ENCODE measurements at places on chromosomes 1 and 21.

GRCh38 chr1:197598935-197599334, 176.3 kb downstream of the DENND1B start:
- no peak for DNase-seq
- no peaks in the 10 kb centered on the region for H3K36me3 ChIP-seq
- H3K27me3 ChIP-seq = no peaks in the 10 kb centered on the region
- peaks cover 2% of the 10 kb centered on the region for H3K4me1 ChIP-seq
- H3K27ac ChIP-seq = no peak overlapping the region

- H3K4me3 ChIP-seq = no peak overlapping the region
- no peak for DNase-seq
- H3K36me3 ChIP-seq = peaks cover 1% of the 10 kb centered on the region
- no peak overlapping the region for H3K27ac ChIP-seq
- H3K27me3 ChIP-seq = no peaks in the 10 kb centered on the region
Observed at GRCh38 chr1:28236656-28237322, 865 bp downstream of the ATP5IF1 start.

DNA sequence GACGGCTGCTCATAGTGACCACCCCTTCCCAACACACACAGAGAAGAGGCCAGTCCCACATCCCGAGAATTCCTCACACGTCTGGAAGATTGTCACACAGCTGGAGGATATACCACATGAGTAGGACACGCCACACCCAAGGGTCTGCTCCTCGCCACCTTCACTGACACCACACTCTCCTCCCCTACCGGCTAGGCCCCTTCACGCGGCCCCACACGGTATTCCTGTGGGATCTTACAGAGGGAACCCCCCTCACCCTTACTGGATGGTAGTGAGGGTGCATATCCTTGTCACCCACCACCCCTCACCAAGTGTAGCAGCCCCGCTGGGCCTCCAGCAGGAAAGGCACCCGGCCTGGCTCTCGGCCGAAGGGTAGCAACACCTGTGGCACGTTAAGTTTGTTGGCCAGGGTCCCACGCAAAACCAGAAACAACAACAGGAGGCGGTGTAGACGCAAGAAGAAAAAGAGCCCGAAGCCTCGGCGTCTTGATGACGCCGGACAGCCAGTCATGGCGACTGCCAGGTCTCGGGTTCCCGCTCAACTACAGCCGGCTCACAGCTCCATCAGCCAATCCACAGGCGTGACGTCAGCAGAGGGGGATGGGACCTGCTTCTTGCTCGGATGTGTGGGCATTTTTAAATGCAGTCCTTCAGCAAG, at the start of gene NUP210L:
NUP210L (minus strand) TSS at position 540 of the 658 bp plus-strand sequence.
- H3K4me3 ChIP-seq = no peak within 1 kb of the TSS
- H3K36me3 ChIP-seq = peaks cover 18% of the 10 kb centered on the region
- H3K27ac ChIP-seq = peak within 1 kb of the TSS; percentile 77
- no peaks in the 10 kb centered on the region for H3K27me3 ChIP-seq

DNA sequence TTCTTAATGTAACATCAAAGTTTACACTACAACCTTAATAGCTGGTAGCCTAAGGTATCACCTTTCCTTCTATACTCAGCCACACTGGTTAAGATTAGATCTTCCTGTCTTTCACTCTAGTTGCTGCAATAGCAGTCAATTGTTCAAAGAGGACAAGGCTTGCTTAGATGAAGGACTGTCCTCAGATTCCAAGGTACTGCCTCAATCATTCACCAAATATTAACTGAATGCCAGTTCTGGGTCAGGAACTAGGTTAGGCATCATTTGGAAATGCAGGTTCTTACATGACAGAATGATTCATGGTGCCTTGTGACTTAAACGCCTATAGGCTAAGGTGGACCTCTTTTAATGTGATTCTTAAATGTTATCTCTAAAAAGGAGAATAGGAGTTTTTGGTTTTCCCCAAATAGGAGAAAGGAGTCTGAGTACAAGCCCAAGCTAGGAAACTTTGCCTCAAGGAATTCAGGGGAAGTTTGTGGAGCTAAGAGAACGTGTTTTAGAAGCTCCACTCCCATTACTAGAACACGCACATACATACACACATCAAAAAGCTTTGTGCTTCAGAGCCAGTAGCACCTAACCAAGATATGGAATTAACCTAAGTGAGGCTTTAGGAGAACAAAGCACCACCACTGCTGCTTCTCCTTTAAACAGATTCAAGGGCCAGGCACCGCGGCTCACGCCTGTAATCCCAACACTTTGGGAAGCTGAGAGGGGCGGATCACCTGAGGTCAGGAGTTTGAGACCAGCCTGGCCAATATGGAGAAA, 8.5 kb upstream of the WDR47 start:
- H3K4me3 ChIP-seq = no peak overlapping the region
- H3K27me3 ChIP-seq = peaks cover 3% of the 10 kb centered on the region
- no peak for DNase-seq

DNA sequence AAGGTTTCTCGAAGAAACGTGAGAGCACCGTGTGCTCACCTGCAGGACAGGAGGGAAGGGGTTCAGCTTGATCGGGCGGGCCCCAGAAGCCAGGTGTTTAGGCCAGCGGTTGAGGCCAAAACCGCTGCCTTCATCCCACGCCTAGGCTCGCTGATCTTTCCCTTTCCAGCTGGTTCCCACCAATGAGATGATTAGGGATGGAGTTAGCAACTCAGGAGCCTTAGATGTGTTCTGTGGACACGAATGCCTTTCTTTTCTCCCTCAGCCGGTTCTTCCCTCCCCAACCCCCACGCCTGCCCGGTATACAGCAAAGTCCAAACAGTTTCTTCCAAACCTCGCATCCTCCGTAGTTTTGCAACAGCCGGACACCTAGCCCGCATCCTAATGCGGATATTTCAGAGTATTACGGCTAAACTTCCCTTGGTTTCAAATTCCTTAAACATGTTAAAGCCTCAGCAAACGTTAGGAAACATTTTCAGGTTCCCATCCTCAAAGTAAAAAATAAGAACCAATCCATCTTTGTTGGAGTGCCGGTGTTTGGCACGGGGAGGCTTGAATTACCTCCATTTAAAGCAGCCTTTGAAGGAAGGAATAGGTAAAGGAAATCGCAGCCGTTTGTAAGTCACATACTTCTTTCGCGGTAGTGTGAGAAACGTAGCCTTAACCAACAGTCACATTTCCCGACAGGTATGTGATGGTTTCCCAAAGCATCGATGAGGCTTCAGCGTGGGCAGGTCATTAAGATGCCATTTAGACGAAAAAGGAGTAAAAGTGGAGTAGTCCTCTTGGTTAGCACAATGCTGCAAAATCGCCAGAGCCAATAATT, 1.1 kb downstream of the LRRC8C start:
- H3K4me3 ChIP-seq = peak overlapping the region; percentile 91
- peaks cover 20% of the 10 kb centered on the region for H3K27me3 ChIP-seq
- peaks cover 17% of the 10 kb centered on the region for H3K4me1 ChIP-seq
